ENCODE measurements at places on chromosomes 12 and 14.
A peak's percentile ranks its signal among the peaks of the same experiment; 100 is the strongest.

- DNase-seq, result no peak
These were observed 88.7 kb downstream of the ACADS start for GRCh38 chr12:120814203-120814902.

DNA sequence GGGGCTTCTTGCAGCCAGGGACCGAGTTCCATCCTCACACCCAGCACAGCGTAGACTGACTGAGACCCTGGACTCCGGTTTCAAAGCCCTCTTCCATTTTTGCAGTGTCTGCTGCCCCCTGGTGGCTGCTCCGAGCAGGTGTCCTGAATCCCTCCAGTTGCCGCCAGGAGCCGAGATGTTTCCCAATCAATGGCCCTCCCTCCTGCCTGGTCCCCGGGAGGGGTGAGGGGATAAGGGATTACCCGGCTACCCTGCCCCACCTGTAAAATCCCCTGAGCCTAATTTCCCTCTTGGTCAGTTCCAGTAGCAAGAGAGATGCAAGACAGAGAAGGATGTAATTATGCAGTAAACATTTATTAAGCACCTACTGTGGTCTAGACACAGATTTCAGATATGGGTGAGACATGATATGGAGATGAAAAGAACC is 55.0 kb downstream of the PHETA1 start:
- peak; percentile 74 for DNase-seq

- DNase-seq, result peak; percentile 88
These were observed 11.8 kb downstream of the TAMALIN start for GRCh38 chr12:52018433-52019112.

- no peak for DNase-seq
These were observed 117.5 kb downstream of the UNC79 start for GRCh38 chr14:93548102-93548843.

DNA sequence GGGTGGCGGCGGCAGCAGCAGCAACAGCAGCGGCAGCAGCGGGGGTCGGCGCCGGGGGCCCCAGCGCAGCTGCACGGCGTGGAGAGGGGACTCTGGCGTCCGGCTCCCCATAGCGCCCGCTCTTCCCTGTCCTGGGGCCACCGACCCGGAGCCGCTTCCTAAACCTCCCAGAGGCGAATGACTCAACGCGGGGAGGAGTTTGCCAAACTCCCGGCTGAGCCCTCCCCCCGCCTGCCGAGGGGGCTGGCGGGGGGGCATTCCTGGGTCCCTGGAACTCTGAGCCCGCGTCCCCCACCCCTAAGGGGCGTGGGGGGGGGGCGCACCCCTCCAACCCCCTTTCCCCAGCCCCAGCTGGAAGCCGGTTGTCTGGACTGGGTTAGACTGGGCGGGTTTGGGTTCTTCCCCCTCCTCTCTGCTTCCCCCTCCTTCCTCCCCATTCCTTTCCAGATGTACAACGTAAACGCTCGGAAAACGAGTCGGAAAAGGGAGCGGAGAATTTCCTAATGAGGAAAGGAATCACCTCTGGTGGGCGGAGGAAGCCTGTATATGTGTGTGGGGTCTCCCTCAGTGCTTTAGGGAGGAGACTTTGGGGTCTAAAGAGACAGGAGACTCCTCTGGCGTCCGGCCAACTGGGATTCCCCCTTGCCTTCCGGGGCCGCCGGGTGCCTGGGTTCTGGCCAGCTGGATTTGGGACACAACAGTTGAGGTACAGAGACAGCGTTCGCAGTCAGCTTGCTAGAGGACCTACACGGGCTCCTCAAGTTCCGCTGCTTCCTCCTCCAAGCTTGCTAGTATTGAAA is at the start of gene ITGA5:
Gene ITGA5, minus strand, starts transcription at position 179 of the 800 bp plus-strand sequence. Its CDS starts 68 bp downstream, at position 111.
- DNase-seq, result peak; percentile 80

DNA sequence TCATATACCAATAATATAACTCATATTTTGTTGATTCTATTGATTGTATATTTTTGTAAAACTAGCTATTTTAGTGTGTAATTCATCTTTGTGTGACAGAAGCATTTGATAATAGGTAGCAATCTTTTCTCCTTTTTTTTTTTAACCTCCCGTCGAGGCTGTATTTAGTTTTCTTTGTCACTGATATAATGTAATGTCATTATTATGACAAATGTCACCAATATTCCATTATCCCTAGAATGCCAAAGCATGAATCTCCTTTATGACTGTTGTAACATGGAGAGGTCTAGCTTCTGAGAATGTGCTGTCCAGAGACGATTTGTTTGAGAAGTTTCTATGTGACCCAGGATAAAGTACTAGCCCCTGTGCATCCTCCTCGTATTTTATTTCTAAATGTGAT is 639.0 kb upstream of the ATXN7L3B start:
- no peak for DNase-seq

Measured in DMS53 (cell line).